NCI-H2029 treated with DMSO at 0.1 percent for 48 hours (cell line): ENCODE measurements at places on chromosomes 11 and 22.

GRCh38 chr11:115418626-115419025 lies 85.6 kb downstream of the CADM1 start:
- DNase-seq: no peak

DNA sequence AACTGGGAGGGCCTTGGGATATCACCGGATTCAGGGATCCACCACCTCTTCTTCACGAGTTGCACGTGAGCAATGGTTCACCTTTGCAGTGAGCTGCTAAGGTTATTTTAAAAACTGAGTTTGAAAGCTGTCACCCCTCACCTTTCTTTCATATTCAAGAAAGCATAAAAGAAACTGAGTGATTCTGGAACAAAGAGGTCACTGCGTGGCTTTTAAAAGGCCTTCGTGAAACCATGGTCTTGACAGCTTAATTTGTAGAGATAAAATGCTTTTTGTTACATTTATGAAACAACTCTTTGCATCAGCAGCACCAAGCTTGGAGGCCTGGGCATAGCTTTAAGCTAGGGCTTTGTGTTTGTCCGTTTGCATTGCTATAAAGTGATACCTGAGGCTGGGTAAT lies 101.4 kb upstream of the NECTIN1 start:
- DNase-seq: no peak

GRCh38 chr11:93842461-93842860 lies 8.0 kb downstream of the VSTM5 start:
- no peak for DNase-seq

GRCh38 chr11:60482361-60482760 lies 10.2 kb upstream of the MS4A12 start:
- no peak for DNase-seq

DNA sequence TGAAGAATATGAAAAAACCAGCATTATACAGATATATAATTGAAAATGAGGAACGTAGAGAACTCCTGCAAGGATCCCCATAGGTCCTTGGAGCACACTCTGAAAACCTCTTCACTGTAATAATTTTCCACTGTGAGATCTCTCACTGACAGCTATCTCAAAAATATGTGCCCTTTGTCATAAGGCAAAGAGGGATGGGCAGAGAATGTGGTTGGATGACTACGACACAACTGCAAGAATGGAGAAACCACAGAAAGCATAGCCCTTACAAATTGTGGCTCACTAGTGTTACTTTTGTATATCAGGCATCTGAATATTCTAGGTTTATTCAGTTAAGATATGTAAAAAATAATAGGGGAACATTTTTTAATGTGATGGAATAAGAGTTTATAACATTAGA lies 7.9 kb upstream of the CTSC start:
- DNase-seq: no peak

- DNase-seq: no peak
Observed at GRCh38 chr11:72578051-72578450, 96.2 kb downstream of the PDE2A start.

DNA sequence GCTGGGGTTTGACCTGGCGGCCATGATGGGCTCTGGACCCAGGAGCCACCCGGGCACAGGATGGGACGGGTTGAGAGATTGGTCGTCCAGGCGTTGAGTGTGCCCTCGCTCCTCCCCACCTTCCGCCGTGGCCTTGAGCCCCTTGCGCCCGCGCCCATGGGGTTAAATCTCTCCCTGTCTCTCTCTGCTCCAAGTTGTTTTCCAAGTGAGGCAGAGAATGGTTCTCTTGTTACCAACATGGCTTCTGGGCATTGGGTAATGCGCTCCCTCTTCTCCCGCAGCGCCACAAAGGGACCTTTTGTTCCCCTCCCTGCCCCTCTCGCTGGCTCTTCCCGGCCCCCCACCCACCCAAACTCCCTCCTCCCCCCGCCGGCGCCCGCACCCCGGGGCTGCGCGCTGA lies 18.8 kb upstream of the PICK1 start:
- DNase-seq: no peak

GRCh38 chr11:108698844-108699642 lies 34.2 kb downstream of the DDX10 start:
- DNase-seq: peak; percentile 54

DNA sequence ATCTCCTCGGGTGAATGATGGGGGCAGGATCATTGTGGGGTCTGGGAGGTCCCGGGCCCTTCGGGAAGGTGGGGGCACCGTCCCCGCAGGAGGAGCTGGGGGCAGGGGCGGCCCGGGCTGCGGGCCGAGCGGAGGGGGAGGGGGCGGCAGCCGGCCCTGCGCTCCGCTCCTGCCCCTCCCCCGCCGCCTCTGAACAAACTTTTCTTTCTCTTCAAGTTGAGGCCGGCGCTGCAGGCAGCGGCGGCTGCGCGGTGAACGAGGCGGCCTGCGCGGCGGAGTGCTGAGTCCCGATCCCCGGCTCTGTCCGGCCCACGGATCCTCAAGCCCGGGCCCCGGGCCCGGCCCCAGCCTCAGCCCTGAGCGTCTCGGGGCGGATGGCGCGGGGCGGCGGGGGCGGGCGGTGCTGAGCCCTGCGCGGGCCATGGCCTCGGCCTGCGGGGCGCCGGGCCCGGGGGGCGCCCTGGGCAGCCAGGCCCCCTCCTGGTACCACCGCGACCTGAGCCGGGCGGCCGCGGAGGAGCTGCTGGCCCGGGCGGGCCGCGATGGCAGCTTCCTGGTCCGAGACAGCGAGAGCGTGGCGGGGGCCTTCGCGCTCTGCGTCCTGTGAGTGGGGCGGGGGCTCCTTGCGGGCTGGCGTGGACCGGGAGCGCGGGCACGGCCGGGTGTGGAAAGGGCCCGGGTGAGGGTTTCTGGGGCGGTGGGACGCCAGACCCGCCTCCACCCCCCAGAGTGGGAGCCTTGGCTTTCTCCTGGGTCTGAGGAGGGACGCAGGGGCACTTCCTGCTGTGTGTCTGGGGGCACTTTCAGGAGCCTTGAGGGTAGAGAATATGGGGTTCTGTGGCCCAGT lies at the start of gene INPPL1:
TSS of gene INPPL1 (plus strand) at position 204 of the 847 bp plus-strand sequence. CDS start at position 422, 218 bp downstream.
- no peak for DNase-seq

- DNase-seq: no peak
Observed at GRCh38 chr22:31816750-31817149, 62.9 kb downstream of the DEPDC5 start.
